ENCODE measurements at places on chromosomes 16 and 17.

DNA sequence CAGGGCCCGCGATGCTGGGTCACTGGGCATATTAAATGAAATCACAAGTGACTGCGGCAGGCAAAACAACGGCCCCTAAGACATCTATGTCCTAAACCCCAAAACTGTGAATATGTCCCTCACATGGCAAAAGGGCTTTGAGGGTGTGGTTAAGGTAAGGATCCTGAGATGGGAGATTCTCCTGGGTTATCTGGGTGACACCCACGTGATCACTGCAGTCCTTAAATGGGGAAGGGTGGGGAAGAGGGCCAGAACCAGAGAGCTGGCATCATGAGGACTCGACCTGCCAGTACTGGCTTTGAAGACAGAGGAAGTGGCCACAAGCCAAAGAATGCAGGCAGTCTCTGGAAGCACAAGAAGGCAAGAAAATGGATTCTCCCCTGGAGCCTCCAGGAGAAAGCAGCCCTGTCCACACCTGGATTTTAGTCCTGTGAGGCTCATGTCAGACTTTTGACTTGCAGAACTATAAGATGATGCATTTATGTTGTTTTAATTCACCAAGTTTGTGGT, 12.5 kb downstream of the COTL1 start:
- DNase-seq = no peak

GRCh38 chr16:29743475-29743826, 2.3 kb downstream of the C16orf54 start:
- DNase-seq = peak; percentile 36

GRCh38 chr17:5672815-5673430, 88.6 kb upstream of the NLRP1 start:
- peak; percentile 1 for DNase-seq

GRCh38 chr16:50384500-50385135, 15.8 kb upstream of the BRD7 start:
- no peak for DNase-seq

- DNase-seq = no peak
Observed at GRCh38 chr16:81967358-81967757, 43.9 kb downstream of the SDR42E1 start.

DNA sequence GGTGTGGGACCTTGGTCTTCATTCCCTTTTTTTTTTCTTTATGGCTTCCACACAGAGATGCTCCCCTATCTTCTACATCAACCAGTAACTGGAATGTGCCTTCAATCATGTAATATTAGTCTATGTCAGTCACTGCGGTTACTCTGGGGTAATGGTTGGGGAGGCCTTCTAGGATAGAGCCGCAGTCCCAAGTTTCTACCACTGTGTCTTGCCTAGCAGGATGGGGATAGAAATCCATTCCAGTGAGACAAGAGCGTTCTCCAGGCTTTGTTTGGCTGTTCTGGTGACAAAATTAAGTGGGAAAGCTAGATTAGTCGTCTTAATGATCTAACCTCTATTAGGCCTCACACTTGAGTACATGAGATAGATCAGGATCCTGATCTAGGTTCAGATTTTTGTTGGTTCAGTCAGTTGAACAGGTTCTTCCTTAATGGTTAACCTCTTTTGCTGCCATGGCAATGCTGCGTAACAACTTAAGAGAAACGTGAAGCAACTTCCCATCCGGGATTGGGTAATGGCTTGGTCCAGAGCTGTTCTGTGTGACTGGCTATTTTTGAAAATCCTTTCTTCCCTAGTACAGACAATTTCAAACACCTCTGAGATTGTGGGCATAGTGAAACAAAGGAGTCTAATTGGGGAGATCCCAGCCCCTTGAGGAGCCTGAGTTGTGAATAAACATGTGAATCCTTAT, 8.7 kb downstream of the MSL1 start:
- DNase-seq = peak; percentile 82

GRCh38 chr16:10210944-10211343, 28.7 kb upstream of the GRIN2A start:
- no peak for DNase-seq

GRCh38 chr16:9393591-9393990, 302.1 kb downstream of the HAPSTR1 start:
- DNase-seq = no peak

GRCh38 chr16:77790009-77790372, 1.6 kb downstream of the VAT1L start:
- no peak for DNase-seq

GRCh38 chr16:74073456-74073855, 223.2 kb upstream of the PSMD7 start:
- DNase-seq = no peak

GRCh38 chr17:13355054-13355453, 246.7 kb downstream of the HS3ST3A1 start:
- no peak for DNase-seq

GRCh38 chr16:80063031-80063712, 462.6 kb upstream of the MAF start:
- DNase-seq = no peak

DNA sequence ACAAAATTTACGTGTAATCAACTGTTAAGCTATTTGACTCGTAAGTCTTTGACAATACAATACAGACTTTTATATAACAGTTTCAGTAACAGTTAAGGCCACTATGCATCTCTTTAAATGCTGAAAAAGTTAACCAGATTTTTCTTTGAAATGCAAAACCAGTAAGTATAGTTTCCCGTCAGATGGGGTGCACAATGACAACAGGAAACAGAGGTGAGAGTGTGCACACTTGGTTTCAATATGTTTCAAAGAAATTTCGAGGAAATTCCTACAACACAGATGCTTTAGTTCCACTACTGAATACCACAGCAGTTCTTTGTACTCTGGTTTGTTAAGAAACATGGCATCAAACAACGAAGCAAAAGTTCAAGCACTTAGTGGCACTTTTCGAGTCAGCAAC, 48.4 kb downstream of the RNF157 start:
- no peak for DNase-seq

Data from NB4 (cell line).